ENCODE measurements at places on chromosomes 11 and 22.

DNA sequence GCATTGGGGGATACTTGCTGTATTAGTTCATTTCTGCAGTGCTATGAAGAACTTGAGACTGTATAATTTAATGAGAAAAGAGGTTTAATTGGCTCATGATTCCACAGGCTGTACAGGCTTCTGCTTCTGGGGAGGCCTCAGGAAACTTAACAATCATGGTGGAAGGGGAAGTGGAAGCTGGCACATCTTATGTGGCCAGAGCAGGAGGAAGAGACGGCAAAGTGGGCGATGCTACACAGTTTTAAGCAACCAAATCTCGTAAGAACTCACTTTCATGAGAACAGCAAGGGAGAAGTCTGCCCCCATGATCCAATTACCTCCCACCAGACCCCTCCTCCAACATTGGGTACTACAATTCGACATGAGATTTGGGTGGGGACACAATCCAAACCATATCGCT is 55.1 kb downstream of the TMPRSS5 start:
- no peak for DNase-seq

GRCh38 chr11:45936511-45937054 is 14.1 kb downstream of the LARGE2 start:
- DNase-seq = no peak

DNA sequence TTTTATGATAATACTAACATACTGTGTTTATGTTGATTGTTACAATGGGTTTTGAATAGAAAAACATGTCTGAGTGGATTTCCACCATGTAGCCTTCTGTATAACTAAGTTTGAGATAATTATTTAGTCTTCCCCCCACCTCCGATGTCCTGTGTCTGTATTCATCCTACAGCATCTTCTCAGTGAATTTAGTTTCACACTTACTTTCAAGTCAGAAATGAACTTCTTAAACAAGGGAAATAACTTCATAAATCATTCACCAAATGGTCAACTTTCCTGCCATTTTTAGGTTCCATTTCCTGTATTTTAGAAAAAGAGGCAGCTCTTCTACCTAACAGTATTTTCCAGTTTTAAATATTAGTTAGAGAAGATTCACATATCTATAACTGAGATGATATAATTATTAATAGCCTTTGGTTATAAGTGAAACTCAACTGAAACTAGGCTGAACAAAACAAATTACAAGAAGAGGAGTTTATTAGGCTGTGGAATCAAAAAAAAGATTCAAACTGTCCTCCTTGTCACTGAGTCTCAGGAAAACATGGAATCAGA is 3.5 kb downstream of the OR51B5 start:
- no peak for DNase-seq

DNA sequence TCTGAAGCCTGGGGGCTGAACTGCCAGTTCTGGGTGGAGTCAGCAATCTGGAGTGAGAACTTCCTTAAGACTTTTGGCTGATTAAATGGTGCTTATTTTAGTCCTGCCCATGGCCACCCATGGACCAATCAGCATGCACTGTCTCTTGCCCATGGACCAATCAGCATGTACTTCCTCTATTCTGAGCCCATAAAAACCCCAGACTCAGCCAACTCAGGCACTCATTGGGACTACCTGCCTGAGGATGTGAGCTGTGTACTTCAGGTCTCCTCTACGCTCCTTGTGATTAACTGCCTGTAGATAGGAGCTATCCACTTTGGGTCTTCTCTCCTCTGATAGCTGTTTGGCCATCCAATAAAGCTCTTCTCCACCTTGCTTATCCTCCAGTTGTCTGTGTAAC is 342.3 kb upstream of the CCDC179 start:
- no peak for DNase-seq

GRCh38 chr22:38049812-38050619 is 7.2 kb upstream of the PICK1 start:
- DNase-seq = no peak

GRCh38 chr11:11931461-11932055 is 76.9 kb downstream of the DKK3 start:
- DNase-seq = no peak

DNA sequence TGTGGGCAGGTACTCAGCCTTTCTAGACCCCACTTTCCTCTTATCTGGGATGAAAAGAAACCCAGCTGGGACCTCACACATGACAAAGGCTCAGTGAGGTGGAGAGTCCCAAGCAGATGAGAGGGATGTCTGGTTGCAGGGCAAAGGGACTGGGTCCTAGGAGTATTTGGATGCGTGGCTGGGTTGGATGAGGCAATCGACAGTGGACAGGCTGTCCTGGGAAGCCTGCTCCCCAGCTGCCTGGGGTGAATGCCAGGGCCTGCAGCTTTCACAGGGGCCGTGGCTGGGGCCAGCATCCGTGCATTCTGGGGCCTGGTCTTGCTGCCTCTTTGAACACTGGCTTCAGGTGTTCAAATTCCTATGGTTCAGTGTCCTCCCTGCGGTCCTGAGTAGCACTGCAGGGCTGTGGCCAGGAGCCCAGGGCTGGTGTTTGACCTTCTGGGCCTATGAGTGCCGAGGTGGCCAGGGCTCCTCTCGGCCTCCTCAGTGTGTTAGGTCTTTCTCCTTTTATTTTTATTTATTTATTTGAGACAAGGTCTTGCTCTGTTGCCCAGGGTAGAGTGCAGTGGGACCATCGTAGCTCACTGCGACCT is 65.3 kb downstream of the MCM5 start:
- DNase-seq = no peak

- no peak for DNase-seq
These were observed 122.9 kb downstream of the MAML2 start for GRCh38 chr11:96219981-96220623.

GRCh38 chr11:3008746-3009336 is 16.7 kb upstream of the NAP1L4 start:
- no peak for DNase-seq

DNA sequence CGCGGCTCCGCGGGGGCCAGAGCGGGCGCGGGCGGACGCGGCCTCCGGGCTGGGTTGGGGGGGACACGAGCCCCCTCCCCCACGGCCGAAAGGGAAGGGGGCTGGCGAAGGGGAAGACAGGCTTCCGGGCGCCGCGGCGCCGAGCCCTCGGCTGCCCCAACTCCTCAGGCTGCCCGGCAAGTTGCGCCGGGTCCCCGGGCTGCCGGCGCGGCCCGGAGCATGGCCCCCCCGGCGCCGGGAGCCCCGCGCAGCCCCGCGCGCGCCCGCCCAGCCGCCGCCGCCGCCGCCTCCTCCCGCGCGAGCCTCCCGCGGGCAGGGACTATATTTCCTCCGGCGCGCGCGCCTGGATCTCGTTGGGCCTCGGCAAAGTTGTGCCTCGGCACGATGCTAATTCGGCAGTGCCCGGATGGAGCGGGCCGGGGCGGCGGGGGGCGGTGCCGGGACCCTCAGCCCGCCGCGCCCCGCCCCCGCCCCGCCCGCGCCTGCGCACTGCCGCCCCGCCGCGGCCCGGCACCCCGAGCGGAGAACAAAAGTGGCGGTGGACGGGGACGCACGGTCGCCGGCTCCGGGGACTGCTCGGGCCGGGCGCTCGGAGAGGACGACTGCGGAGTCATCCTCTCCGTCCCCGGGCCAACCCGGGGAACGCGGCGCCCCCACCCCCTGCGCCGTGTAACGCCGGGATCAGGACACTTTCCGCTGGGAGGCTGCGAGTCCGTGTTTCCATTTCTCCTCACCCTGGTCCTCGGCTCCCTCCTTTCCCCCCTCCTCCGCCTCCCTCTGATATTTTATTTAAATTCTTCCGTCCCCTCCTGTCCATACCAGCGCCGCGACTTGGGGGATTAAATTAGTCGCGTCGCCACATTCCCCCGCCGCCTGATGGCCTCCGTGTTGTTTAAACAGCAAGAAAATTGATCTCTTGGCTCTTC is at the start of gene PHF21B:
Gene PHF21B, minus strand, starts transcription at position 400 of the 926 bp plus-strand sequence. CDS start 456 bp downstream, outside the sequence.
- DNase-seq = no peak

DNA sequence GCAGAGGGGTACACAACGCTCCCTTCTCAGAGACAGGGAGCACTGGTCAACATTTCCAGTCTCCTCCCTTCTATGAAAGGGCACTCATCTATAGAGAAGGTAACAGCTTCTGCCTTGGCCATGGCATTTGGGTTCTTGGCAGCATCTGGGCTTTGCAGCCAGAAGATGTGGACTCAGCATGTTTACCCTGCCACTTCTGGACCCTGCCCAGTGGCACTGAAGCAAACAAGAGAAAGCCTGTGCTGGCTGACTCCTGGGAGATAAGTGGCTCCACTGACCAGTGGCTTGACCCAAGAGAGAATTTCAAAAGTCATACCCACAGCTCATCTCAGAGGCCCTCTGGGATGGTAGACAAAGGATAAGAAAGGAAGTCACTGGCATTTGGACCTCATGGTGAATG is 8.0 kb downstream of the CSNK2A3 start:
- DNase-seq = no peak

DNA sequence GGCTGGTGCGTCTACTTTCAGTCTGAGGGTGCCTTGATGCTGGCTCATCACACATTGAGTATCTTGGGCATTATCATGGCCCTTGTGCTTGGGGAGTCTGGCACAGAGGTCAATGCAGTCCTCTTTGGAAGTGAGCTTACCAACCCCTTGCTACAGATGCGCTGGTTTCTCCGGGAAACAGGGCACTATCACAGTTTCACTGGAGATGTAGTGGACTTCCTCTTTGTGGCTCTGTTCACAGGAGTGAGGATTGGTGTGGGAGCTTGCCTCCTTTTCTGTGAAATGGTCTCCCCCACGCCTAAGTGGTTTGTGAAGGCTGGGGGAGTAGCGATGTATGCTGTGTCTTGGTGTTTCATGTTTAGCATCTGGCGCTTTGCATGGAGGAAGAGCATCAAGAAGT is 4.9 kb downstream of the TLCD5 start:
- DNase-seq = no peak

- DNase-seq = no peak
These were observed 1.6 kb downstream of the MARK2 start for GRCh38 chr11:63840356-63841060.

DNA sequence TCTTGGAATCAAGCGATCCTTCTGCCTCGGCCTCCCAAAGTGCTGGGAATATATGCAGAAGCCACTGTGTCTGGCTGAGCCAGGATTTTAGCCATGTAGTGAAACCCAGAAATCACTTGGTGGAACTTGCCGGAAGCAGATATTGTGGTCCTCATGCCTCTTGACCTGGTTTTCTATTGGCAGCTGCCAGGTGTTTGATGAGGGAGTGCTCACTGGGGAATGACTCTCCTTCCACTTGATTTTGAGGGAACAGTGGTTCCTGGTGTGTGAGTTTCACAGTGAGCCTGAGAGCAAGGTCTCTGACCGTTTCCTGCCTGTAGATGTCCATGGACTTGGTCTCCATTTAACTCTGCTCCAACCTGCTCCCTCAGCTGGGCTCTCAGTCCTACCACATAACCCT is 34.7 kb upstream of the ELF5 start:
- no peak for DNase-seq
